ENCODE measurements at places on chromosomes 5 and 9.

DNA sequence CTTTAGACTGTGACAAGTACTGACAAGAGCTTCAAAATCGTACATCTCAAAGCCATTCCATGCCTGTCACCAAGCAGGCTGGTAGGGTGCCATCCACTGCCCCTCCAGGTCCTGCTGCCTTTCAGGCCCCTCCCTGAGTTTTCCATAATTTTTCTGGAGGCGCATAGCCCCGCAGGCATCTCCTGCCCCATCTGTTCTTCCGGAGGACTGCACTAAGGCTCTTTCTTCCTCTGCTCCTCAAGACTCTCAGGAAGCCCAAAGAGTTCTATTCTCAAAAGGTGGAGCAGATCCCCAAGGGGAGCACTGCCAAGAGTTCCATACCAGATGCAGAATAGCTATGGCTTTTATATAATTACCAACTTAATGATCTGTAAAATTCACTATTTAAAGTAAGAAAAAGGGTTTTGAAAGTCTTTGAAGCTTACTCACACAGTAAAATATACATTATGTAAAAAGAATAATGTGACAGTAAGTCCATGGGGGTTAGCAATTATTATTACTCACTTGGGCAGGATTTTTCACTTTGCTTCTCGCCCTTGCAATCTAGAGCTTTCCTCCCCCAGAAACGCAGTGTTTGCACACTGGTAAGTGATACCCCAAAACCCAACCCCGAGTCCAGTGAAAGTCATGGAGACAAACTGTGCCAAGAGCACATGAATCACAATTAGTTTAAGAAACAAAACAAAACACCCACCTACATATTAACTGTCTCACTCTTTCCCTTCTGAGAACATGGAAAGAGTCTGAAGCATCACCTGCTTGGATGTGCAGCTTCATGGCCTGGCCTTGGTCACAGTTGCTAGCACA lies 114.1 kb upstream of the DAPK1 start:
- DNase-seq: no peak

DNA sequence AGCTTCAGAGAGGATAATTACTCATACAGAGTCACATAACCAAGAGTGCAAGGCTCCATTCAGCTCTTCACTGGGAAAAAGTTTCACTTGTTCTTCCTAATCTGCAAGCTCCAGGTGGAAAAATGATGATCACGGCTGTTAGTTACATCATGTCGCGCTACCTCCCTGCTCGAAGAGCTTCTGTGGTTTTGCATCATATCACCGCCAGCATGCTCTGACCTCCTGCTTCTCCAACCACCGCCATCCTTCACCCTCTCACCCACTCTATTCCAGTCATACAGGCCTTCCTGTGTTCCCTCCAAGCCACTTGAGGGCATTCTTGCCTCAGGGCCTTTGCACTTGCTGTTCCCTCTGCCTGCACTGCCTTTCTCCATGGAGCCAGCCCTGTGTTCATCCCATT lies 47.1 kb downstream of the COL27A1 start:
- no peak for DNase-seq

DNA sequence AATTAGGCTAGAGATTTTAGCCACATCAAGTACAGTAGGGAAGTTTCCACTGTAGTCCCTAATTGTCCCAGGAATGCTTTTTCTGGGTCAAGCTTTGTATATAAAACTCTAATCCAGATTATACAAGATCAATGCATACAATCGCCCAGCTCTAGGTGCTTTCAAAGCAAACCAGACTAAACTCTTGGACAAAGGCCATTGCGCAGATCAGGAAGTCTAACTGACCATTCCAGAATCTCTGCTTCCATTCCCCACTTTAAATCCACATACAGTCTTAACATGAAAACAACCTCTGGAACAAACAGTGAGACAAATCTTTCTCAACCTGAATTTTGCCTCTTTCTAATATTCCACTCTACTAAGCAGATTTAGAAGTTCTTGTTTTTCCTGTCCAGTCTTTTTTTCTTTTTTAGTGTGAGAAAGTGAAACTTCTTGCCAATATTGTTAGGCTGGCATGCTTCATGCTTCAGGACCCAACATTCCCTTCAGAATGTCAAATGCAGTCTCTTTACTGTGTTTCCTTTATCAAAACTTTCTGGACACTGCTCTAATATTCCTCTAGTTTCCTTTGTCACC lies 76.1 kb downstream of the ITGA1 start:
- DNase-seq: no peak

DNA sequence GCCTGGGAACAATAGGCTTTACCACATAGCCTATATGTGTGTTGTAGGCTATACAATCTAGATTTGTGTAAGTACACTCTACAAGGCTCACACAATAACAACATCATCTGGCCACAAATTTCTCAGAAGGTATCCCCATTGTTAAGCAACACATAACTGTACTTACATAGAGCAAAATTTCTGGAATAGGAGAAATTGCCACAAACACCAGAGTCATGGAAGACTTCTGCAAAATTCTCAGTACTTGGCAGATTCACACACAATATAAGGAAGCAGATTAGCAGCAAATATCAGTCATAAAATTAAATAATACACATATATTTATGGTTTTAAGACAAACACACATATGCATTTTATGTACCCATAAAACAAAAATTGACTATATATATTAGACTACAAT lies 16.4 kb downstream of the GNAQ start:
- no peak for DNase-seq

GRCh38 chr5:173733831-173734501 lies 117.5 kb upstream of the BOD1 start:
- DNase-seq: no peak

- no peak for DNase-seq
Measured at GRCh38 chr9:108478431-108479332, 377.1 kb downstream of the ACTL7B start.

DNA sequence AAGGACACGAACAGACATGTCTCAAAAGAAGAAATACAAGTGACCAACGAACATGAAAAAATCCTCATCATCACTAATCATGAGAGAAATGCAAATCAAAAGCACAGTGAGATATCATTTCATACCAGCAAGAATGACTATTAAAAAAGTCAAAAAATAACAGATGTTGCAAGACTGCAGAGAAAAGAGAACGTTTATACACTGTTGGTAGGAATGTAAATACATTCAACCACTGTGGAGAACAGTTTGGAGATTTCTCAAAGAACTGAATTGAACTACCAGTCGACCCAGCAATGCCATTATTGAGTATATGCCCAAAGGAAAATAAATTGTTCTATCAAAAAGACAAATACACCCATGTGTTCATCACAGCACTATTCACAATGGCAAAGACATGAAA lies 45.7 kb downstream of the FXN start:
- DNase-seq: no peak

DNA sequence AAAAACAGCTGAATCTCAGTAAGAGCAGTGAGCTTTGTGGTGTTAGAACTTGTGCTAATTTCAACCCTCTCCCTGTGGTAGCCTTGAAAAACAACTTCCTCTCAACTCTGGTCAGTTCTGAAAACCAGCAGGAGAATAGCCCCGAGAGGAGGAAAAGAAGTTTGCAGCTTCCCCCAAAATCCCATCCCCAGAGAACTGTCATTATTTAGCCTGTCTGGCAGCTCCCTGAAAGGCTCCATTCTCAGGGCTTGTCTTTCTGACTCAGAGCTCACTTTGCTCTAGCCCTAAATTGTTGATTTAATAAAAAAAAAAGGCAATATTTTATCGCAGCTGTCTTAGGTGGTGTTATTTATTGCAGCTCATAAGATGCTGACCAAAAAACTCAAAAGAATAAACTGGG lies 11.4 kb upstream of the SLC45A2 start:
- DNase-seq: no peak

GRCh38 chr5:159128070-159128541 lies 28.4 kb upstream of the EBF1 start:
- DNase-seq: no peak

DNA sequence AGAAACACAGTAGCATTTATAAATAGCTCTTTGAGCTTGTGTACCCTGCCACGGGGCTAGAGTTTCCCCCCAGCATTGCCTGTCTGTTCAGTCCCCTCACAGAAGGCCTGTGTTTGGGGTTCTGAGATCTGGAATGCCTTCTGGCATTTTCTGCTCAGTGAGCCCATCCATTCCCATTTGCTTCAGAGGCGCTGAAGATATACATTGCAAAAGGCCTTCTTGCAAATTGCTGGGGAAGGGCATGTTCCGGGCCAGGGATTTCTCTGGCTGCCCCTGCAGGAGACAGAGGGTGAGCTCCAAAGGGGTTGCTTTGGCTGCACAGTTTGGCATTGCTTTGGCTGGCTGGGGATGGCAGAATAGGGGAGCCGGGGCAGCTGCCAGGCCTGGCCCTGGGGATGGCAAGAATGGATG lies 308.4 kb downstream of the MSX2 start:
- DNase-seq: no peak

- no peak for DNase-seq
Measured at GRCh38 chr5:81219389-81219788, 13.7 kb upstream of the CKMT2 start.

DNA sequence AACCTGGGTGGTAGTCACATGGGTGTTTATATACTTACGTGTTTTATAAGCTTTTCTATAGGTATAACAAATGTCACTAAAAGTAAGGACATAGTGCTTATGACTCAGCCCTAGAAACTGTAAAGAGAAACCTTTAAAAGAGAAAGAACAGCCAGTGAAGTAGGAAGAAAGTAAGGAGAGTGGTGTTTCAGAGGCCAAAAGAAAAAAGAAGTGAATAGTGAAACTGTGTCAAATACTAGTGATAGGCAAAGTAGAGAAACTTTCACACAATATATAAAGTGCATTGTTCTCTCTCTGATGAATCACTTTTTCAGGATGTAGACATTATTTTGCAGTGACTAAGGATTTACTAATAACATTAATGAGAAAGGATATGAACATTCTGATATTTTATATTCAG lies 74.2 kb upstream of the SUSD1 start:
- DNase-seq: no peak

DNA sequence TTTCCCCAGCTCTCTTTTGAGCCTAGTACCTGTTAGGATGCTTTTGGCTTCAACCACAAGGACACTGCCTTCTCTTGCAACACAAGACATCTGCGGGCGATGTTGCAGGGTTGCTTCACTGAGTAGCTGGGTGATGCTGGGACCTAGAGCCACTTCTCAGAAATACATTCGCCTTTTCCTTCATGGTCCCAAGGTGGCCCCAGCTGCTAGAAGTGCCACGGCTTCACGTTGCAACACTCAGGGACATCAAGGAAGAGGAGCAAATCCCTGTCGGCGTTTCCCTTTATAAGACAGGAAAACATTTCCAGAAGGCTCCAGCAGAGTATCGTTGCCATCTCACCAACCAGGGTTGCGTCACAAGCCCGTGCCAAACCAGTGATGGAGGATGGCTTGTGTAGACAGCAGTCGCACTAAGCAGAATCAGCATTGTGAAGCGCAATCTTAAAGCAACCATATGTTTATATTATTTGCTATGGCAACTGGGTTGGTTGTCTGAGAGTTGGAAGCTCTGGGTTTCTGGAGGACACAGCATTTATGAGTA lies 62.7 kb downstream of the ANKRD33B start:
- DNase-seq: no peak

GRCh38 chr5:32498484-32498883 lies 53.9 kb upstream of the ZFR start:
- DNase-seq: no peak

GRCh38 chr5:1012313-1012841 lies 3.8 kb downstream of the NKD2 start:
- DNase-seq: no peak

DNA sequence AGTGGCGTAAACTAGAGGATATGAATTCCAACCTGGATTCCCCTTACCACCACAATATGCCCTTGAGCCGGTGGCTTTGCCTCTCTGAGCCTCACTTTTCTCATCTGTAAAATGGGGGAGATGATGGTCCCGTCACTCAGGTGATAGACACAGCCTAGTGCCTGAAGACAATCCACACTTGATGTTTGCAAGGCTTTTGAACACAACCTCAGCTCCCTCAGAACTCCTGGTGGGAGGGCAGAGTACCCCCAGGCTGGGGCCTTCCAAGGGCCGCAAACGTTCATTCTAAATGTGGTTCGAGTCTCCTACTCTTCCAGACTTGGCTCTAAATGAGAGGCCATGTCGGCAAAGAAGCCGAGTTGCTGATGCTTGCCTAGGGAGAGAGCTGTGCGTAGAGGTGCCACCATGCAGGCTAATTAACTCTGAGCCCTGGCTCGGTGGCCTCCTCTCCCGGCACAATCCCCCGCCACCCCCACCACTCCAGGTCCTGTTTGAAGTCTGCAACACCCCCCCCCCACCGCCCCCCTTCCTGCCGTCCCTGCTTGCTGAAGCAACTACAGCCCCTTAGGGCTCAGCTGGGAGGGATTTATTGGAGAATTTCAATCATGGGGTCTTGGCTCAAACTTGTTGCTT lies 97.7 kb upstream of the LMX1B start:
- DNase-seq: no peak

DNA sequence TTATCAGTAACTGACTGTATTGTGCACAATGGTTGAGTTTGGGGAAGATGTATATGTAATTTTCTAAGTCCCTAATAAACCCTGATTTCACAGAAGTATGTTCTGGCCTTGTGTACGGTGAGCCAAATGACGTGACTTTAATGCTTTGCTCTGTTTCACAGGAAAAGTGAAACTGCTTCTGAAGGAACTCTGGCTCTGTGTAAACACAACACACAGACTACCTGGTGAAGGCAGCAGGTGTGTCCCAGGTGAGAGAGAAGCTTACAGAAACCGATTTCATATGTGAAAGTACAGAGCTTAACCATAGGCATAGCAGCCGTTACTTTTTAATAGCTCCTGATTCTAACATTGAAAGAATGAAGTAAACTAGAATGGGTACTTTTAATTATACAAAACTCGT lies 31.9 kb downstream of the ICE1 start:
- DNase-seq: no peak

DNA sequence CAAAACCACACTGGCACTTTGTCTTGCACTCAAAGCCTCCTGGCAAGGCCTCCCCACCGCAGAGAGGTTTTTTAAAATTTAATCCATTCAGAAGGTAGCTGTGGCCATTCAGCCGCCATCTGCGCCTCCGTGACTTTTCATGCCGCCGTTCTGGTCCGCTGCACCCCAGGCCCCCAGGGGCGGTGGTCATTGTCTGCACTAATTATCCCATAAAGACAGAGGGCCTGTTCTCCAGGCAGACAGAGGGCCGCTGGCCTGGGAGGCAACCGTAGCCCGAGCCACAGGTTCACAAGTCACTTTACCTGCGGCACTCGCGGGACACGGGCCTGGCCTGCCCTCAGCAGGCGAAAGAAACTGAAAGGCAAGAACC lies 49.4 kb downstream of the EXD3 start:
- DNase-seq: no peak

DNA sequence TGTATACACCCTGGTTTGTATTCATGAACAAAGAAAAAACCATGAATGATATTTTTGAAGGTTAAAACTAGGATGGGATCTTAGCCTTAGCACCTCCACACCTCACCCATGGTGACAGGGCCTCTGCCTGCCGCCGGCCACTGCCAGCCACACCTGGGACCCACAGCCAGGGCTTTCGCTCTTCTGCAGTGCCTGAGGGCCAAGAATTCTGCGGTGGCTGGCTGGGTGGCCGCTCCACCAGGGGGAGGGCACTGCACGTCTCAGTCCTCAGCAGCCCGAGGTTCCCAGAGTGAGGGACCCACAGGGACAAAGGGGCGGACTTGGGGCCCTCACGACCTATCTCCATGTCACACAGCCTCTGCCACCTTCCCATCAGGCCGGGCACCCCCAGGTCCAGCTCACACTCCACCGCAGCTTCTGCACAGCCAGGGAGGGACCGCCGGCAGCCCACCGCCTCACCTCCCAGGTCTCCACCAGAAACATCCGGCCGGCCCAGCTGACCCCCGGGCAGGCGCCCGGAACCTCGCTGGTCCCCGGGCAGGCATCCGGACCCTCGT lies 6.9 kb downstream of the EXD3 start:
- no peak for DNase-seq
